ENCODE measurements at places on chromosomes 3 and 15. TPM values are rescaled to one million over a fixed set of nuclear protein-coding genes. Genes with fewer than 3 reads are reported as not detected.

The IDH2 gene
- total RNA-seq: 51.2 TPM

The AADACL2 gene
- not detected for total RNA-seq

- DNase-seq: no peak
Observed at GRCh38 chr3:37813403-37813802, 48.3 kb upstream of the CTDSPL start.

The KY gene
- total RNA-seq: not detected

The CFAP91 gene
- 12.9 TPM for total RNA-seq

The ARL8B gene
- 62.6 TPM for total RNA-seq

The ZNF620 gene
- total RNA-seq: 4.0 TPM

GRCh38 chr3:172106037-172106954 lies 66.9 kb downstream of the FNDC3B start:
- DNase-seq: no peak

GRCh38 chr3:50687127-50687751 lies 12.5 kb downstream of the DOCK3 start:
- no peak for DNase-seq

- no peak for DNase-seq
Observed at GRCh38 chr15:89002281-89002761, 85.9 kb upstream of the ABHD2 start.

The MYO5C gene
- total RNA-seq: 2.4 TPM

DNA sequence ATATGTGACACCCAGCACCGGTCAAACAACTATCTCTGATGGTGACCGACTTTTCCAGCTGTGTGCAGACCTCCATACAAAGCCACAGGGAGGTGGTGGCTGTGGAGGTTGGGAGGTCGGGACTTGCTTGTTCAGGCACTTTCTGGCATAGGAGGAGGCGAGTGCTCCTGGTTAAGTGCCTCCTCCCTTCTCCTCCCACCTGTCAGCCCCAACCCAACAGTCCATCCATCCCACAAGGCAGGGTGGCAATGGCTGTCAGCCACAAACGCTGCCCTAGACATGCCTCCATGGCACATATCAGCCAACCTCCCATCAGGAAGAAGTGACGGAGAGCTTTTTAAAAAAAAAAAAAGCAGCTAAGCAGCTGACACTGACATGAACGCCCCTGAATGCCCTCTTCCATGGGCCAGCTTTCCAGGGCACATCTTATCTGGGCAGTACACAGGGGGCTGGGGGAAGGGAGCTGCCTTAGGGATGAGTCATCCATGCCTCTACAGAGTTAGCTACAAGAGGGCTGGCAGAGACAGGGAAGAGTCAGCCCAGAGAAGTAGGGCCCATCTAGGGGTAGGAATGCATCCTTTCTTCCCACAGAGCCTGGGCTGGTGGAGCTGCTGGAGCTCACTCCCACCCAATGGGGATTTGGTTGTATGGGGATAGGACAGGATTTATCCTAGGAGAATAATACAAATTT lies 41.2 kb downstream of the CCDC12 start:
- DNase-seq: no peak

DNA sequence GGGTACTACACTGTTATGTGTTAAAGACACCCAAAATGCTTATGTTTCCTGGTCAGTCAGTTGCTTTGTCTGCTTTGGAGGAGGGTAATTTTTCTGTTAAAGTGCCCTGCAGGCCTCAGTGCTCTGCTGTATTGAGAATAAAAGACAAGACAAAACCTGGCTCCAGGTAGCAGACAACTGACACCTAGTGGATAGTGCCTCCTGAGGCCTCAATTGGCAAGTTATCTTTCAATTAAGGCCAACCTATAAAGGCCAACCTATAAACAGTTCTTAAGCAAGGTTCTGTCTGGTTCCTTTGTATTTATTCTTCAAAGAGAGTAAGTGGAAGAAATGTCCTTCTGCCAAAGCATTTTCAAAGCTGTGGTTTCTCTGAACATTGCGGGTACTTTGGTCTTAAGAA lies 773.8 kb downstream of the MECOM start:
- no peak for DNase-seq

- DNase-seq: no peak
Observed at GRCh38 chr15:90315278-90315982, 36.7 kb upstream of the ZNF774 start.

The GAP43 gene
- total RNA-seq: not detected

GRCh38 chr3:60463685-60464084 lies 787.6 kb downstream of the FHIT start:
- no peak for DNase-seq

DNA sequence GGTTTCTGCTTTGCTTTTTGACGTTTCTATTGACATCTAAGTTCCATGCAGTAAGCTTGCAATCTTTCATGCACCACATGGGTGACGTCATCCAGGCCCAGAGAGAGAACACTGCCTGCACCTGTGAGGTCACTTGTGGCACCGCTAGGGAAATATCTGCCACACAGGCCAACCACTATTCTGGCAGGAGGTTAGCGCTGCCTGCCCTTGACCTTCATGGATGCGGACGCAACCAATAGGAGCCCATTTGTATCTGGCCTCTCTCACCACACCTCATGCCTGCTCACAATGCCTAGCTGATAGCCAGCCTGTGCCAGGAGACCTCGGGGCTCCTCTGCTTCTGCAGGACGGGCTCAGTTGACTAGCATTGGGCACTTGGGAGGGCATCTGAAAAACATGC lies 55.8 kb upstream of the PRR23E start:
- DNase-seq: no peak

DNA sequence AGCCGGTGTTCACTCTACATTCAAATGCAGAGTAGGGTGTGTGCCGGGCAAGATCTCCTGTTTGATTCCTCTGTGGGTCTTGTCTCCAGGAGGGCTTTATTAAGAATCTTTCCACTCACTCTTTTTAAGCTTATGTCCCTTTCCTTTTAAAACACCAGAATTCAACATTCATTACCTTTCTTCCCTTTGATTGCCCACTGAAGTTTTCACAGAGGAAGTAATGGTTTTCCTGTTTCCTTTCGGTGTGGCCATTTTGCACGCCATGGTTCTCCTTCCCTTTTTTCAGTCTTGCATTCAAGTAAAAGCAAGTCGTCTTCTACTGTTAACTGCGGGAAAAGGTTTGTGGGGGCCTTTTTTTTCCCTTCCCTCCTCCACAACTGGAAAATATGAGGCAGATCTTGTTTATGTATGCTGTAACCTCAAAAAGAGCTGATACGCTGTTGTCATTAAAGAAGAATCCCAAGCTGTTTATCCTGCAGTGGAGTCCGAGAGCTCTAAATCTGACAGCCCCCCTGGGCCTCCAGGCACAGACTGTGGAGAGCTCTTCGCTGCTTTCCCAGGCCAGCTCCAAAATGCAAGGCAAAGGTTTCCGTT lies 40.5 kb downstream of the FILIP1L start:
- DNase-seq: no peak

The OCA2 gene
- total RNA-seq: not detected

DNA sequence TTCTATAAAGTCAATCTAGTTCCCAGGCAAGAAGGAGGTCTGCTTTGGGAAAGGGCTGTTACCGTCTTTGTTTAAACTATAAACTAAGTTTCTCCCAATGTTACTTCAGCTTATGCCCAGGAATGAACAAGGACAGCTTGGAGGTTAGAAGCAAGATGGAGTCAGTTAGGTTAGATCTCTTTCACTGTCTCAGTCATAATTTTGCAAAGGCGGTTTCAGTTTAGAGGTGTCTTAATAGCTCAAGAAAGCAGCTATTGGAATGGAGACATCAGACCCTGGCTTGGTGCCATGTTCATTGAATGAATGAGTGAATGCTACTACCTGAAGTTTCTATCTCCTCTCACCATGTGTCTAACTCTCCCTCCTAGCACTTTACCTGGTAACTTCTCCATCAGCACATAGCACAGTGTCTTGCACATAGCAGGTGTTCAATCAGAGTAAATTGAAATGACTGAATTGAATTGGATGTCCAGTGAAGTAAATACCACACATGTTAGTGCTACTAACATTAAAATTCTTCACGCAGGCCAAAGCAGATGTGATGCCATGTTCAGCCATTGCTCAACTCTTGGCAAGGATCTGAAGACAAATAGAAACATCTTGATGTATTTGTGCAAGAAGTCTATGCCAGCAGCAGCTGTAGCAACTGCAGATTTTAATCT lies 28.2 kb downstream of the CLEC3B start:
- no peak for DNase-seq

- no peak for DNase-seq
Observed at GRCh38 chr3:151301787-151302186, 14.8 kb downstream of the GPR87 start.

The DPPA2 gene
- not detected for total RNA-seq

The RASGRF1 gene
- total RNA-seq: 8.6 TPM

DNA sequence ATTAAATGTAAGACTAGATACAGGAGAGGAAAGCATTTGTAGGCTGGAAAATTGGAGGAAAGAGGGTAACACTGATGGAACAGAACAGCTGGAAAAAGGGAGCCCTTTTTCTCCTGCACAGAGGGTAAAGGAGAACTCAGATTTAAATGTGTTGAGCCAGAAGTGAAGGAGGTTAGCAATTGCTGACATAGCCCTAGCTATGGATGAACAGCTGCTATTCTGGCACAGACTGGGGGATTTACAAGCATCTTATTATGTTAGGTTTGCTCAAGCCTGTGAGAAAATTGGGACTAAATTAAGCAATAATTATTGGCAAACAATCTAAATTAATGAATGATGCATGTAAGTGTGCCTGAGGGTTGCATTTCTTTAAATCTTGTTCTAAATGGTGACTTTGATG lies 40.6 kb upstream of the PRR20G start:
- DNase-seq: no peak

The SLC12A1 gene
- not detected for total RNA-seq

The NKIRAS1 gene
- 4.8 TPM for total RNA-seq

The BNC1 gene
- not detected for total RNA-seq

The GPR27 gene
- not detected for total RNA-seq

The SPTBN5 gene
- total RNA-seq: 1.1 TPM

The IQCF5 gene
- total RNA-seq: not detected

The TMEM39A gene
- 45.6 TPM for total RNA-seq

DNA sequence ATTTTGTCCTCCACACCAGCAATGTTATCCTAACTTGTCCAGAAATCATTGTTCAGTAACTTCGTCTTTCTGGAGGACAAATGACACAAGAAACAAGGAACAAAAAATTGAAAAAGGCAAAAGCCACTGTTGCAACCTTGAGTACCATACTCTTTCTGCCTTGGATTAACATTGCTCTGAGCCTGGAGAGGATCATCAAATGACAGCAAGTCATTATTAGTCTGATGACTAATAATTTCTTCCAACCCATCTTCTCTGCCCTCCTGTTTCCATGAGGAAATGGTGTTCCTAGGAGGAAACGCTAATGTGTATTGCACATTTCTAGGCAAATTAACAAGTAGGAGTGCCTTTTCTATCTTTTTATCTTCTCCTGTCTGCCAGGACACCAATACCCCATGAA lies 153.9 kb downstream of the PCCB start:
- no peak for DNase-seq

GRCh38 chr15:91561371-91562100 lies 292.0 kb upstream of the SLCO3A1 start:
- no peak for DNase-seq

- no peak for DNase-seq
Observed at GRCh38 chr3:32856355-32856889, 38.6 kb downstream of the TRIM71 start.

The ZDHHC3 gene
- total RNA-seq: 38.5 TPM

The NRG4 gene
- 0.93 TPM for total RNA-seq

The NLGN1 gene
- total RNA-seq: not detected

The GORASP1 gene
- 41.6 TPM for total RNA-seq

The SNTN gene
- not detected for total RNA-seq

DNA sequence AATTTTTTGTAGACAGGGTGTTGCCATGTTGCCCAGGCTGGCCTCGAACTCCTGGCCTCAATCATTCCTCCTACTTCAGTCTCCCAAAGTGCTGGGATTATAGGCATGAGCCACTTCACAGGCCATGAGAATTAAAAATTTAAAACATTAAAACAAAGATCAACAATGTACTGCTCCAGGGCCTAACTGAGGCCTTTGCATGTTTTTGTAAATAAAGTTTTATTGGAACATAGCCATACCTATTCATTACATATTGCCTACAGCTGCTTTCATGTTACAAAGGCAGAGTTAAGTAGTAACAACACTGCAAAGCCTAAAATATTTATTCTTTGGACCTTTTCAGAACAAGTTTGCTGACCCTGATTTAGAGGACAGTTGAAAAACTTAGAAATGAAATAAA lies 9.6 kb downstream of the VPS39 start:
- no peak for DNase-seq

DNA sequence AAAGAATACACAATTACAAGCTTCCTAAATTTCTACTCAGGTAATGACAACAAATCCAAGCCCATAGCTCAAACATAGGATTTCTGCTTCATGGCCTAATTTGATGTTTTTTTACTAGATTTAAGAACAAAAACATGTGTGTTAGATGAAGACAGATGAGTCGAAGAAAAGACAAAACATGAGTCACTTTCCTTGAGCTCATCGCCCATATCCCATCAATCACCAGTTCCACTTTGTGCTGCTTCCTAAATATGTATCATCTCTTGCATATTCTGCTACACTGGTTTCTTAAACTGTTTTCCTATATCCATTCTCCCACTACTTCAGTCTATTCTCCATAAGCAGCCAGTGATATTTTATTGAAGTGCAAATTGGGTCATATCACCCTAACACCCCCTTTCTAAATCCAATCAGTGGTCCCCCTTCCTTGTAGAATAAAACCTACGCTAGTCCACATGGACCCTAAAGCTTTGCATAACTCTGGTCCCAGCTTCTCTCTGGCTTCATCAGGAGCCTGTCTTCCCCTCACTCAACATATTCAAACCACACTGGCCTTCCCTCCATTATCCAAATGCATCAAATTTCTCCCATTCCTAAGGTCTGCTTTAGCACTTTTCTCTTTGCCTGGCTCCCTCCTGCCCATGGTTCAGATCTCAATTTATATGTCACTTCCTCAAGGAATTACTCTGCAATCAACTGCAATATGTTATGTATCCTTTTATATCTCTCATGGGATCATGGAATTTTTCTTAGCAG lies 1033.9 kb downstream of the FHIT start:
- no peak for DNase-seq

The CAMKV gene
- not detected for total RNA-seq

GRCh38 chr3:106877627-106878026 lies 499.6 kb upstream of the CCDC54 start:
- DNase-seq: no peak
